Fibroblast of the aortic adventitia (primary cell): ENCODE measurements at places on chromosomes 16 and 17.

GRCh38 chr17:29155966-29156338 lies 24.2 kb downstream of the MYO18A start:
- no peak for DNase-seq

- DNase-seq, result peak; percentile 89
Observed at GRCh38 chr17:6927290-6928126, 68.3 kb upstream of the ALOX12 start.

DNA sequence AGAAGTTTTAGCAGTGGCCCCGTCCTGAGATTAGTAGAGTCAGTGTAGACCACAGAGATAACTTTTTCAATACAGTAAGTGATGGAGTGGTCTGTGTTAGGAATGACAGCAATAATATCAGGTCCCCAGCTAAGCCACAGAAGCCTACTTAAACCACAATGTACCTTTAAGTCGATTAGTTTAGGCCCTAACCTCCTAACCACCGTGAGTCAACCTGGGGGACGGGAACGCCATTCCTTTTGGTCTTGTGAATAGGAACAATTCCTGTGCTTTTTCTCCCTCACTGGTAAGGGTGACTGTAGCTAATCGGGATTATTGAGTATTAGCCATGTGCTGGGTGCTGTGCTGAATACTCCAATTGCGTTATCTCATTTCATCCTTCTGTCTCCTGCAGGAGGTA lies 14.0 kb downstream of the YPEL2 start:
- no peak for DNase-seq

DNA sequence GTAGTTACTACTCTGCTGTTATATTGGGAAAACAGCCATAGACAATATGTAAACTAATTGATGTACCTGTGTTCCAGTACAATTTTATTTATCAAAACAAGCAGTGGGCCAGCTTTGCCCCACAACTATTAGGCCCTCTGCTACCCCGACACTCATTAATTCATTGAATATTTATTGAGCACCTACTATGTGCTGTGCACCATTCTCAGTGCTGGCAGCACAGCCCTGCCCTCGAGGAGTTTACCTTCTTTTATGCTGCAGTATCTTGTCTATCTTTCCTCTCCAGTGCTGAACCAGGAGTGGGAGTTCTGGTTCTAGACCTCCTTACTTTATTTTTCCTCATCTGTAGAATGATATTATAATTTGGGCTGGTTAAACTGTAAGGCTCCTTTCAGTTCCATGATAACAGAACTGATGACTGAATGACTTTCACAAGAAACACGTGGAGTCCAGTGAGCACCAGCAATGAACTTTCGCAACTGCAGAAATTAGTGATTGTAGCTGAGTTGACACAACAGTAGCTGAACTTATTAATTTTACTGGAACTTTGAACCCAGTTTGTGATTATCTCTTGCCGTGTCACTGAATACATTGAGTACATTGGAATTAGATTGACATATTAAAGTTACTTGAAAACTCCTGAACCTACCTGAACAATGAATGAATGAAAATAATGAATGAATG lies 2.4 kb downstream of the GOSR2 start:
- no peak for DNase-seq

- DNase-seq, result peak; percentile 9
Observed at GRCh38 chr16:81036751-81037350, 1.2 kb downstream of the ATMIN start.

DNA sequence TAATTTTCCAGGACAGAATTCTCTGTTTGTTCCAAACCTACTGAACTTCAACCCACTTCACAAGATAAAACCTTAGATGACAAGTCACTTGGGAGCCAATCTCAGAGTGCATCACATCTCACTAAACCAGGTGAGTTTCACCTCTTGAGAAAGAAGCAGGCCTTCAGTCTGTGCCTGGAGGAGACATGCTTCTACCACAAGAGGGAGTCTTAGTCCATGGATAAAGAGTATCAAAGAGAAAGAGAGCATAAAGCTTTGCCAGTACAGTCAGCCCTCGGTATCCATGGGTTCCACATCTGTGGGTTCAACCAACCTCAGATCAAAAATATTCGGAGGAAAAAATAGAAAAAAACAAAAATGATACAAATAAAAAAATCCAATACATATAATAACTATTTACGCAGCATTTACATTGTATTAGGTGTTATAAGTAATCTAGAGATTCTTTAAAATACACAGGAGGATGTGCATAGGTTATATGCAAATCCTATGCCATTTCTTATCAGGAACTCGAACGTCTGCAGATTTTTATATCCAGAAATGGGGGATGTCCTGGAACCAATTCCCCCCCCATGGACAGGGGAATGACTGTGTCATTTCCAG lies 37.7 kb downstream of the DUSP14 start:
- peak; percentile 65 for DNase-seq

- peak; percentile 84 for DNase-seq
Observed at GRCh38 chr16:65672960-65673359, 551.1 kb upstream of the CDH11 start.

DNA sequence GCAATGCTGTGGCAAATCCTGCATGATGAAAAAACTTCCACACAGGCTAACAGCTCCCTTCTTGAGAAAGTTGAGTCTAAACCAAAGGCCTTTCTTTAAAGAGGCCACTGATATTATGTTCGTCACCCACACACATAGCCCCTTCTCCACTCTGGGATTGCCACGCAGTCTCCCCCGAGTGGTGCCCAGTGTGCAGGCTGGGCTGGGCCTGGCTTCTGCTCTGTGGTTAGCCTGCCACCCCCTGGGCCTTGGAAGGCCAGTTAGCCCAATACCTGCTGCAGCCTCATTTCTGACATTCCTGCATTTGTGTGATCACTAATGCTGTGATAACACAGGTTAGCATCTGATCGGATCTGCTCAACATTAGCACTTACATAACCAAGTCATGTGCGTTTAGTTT lies 44.8 kb downstream of the CDH3 start:
- no peak for DNase-seq

GRCh38 chr16:80938004-80938878 lies 68.4 kb downstream of the CMC2 start:
- peak; percentile 100 for DNase-seq

DNA sequence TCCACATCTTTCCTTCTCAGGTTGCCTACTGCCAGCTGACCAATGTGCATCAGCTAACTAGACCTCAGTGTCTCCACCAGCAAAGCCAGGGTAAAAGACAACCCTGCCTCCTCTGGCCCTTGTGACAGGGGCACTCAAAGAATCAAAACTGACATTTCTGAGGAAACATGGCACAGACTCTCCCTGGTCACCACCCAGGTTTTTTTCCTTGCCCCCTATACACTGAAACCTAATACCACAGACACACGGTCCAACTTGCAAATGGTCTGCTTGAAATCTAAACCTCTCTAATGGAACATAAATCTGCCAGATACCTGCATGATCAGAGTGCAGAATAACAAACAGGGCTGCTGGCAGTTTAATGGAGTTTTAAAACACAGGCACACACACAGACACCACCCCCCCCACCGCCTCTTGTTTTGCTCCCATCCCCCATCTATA lies 19.5 kb upstream of the CORO6 start:
- DNase-seq, result no peak

DNA sequence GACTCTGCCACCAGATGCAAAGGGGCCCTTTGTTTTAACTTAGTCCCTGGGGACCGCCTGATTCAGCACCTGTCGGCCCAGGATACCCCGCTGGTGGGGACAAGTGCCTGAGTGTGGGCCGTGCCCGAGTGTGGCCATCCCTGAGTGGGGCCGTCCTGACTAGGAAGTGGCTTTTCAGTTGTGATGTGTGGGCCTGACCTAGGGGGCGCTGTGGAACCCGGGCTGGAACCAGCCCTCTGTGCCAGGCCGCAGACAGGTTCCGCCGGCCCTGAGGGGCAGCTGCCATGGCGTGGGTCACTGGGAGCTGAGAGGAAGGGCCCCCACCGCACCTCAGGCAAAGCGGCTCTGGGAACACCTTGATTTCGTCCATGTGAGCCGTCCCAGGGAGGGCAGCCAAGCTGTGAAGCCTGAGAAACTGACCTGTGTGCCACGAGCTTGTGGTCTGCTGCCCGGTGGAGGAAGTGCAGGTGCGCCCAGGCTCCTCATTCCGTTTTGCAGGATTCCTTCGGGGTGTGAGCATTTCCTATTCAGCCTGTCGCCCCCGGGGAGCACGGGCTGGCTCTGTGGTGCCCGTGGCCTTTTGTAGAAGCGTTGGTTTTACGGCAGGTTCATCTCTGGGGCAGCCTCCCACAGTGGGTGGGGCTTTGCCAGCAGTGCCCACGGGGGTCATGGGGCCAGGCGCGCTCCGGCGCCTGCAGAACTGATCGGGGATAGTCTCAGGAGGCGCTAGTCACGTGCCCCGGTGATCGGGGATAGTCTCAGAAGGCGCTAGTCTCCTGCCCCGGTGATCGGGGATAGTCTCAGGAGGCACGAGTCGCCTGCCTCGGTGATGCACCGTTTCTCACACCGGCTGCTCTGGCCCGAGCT lies 5.3 kb downstream of the RPL13 start:
- DNase-seq, result no peak

DNA sequence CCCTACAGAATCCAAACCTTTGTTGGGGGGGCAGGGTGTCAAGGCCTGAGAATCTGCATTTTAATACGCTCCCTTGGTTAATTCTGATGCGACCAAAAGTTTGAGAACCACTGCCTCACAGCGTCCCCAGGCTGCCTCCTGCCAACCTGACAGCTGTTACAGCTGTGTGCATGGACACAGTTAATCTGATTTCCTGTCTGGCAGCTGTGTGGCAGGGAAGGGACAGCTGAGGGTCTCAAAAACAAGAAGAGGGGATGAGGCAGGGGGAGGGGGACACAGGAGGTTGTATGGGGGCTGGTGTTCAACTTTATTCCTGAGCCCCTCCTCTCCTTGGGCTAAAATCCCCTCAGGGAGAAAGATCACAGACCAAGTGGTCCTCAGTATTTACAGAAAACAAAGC lies 17.5 kb downstream of the HDAC5 start:
- DNase-seq, result no peak

GRCh38 chr17:67121316-67121891 lies 77.0 kb downstream of the CACNG1 start:
- peak; percentile 67 for DNase-seq

- DNase-seq, result peak; percentile 65
Observed at GRCh38 chr17:47188271-47188875, 722 bp downstream of the CDC27 start.

GRCh38 chr17:72978593-72979218 lies 113.8 kb downstream of the SLC39A11 start:
- no peak for DNase-seq

- peak; percentile 94 for DNase-seq
Observed at GRCh38 chr17:17921192-17922069, 50.8 kb downstream of the TOM1L2 start.

DNA sequence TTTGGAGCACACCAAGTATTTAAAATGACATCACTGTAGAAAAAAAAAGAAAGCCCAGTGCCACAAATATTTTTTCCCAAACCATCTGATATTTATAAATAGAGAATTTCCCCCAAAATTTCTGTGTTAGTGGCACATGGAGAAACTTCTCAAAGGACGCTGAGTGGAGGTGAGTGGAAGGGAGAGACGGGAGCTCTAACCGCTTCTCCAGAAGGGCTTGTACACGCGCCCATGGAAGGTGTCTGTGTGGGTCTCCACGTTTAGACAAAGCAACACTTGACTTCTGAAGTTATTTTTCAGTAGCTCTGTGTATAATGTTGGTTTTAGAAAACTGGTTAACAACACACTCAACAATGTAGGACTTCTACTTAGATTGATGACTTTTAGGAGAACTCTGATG lies 1.0 kb downstream of the MYOCD start:
- DNase-seq, result no peak

- DNase-seq, result peak; percentile 43
Observed at GRCh38 chr16:57186872-57187854, 1.0 kb downstream of the RSPRY1 start.

- no peak for DNase-seq
Observed at GRCh38 chr17:52120465-52120864, 38.0 kb downstream of the CA10 start.

DNA sequence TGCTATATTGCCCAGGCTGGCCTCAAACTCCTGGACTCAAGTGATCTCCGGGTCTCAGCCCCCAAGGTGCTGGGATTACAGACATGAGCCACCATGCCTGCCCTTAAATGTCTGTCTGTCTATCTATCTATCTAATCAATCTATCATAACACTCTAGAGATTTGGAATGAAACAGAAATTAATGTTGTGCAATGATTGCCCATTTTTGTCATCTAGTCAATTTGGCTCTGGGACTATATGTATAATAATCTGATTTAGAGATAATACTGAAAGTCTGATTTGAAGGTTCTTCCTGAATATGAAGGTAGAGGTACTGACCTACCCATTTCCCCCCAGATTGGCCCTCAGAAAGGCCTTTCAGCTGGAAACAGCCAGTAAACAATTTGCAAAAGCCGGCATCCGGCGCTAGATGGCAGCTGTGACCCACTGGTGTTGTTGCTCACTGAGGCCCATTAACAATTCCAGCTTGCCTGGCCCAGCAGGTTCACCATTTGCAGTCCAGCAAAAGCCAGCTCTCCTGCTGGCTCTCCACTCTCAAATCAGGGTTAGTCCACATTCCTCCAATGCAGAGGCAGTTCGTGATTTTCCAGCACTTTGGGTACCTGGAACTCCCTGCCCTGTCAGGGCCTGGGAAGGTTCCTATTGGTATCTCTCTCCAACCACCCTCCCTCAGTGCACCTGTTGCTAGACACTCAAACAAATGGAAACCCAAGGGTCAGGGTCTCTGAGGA lies 22.9 kb upstream of the C16orf87 start:
- peak; percentile 79 for DNase-seq

DNA sequence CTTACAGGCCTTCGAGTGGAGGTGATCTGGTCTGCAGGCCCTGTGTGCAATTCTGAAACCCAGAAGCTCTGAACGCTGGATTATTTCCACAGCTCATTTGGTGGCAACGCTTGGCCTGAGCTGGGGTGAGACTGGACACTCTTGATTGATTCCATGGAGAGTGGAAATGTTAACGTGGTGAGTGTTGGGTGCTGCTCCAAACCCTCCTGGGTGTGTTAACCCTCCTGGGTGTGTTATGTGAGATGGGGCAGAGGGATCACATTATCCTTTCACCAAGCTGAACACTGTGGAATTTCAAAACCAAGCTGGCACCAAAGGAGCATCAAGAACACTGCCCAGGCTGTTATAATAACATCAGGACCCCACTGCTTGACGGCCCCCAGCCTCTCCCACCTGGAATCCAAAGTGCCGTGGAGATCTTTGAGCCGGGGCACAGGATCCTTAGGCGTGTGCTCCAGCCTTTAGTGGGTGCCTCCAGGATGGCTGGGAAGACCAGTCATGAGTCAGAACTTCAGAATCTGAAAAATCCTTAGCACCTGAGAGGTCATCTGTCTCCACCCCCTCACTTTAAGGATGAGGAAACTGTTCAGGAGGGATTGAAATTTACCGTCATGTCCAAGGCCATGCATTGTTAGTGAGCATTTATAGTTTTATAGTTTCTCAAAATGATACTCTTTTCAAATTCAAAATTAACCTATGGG lies 75.0 kb downstream of the RPTOR start:
- no peak for DNase-seq

- no peak for DNase-seq
Observed at GRCh38 chr17:8413328-8413727, 15.7 kb upstream of the RNF222 start.

- DNase-seq, result no peak
Observed at GRCh38 chr16:69340095-69340644, 598 bp downstream of the NIP7 start.

- no peak for DNase-seq
Observed at GRCh38 chr16:28879261-28879840, 1.1 kb downstream of the ATP2A1 start.
